Cerebellar nuclear complex (tissue), 1 donor: ENCODE measurements at places on chromosomes 4 and X.

- no peak for DNase-seq
These were observed 365.5 kb upstream of the BOD1L1 start for GRCh38 chr4:13992975-13993520.

GRCh38 chrX:119374736-119375135 lies 24.4 kb upstream of the SLC25A43 start:
- DNase-seq = no peak

DNA sequence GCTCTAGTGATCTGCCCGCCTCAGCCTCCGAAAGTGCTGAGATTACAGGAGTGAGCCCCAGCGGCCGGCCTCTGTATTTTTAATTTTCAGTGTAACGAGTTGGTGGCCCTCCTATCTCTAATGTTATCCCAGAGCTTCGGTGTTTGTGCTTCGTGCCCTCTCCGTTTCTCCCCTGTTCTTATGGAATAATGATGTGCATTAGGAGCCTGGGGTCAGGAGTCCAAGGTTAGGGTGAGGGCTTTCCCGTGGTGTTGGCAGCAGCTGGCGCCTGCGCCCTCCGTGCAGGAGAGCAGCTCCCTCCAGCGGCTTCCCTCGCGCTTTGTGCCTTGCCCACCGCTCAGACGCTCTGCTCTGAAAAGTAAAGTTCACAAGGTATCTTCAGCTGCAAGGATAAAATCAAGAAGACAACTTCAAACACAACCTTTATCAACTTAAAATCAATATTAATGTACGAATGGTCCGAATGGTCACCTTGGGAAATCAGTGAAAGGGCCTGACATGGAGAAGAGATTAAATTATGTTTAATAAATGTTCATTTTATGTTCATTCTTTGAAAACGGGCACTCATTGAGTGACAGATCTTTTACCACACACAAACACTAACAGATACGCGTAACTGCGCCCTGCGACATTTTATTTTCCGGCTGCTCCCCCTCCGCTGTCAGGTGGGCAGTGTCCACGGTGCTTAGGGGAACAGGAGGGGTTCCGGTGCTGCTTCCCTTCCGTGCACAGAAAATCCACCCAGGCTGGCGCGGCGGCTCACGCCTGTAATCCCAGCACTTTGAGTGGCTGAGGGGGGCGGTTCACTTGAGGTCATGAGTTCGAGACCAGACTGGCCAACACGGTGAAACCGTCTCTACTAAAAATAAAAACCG lies 62.4 kb downstream of the TRAPPC11 start:
- DNase-seq = no peak

GRCh38 chr4:184616633-184617551 lies 32.4 kb downstream of the CASP3 start:
- no peak for DNase-seq

DNA sequence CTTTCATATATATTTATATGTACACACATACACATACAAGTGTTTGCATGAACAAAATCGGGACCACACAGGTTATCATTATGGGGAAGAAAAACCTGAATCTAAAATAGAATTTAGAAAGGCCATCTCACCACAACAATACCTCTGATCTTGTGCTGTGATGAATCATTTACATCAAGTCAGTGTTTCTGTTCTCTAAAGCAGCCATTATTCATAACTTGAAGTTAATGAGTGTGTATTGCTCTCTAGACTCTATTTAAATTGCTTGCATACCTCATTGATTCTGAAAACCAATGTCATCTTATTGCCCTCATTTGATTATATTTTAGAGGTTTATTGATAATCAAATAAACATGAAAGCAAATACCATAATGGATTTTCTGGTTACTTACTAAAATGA lies 71.6 kb downstream of the FAM114A1 start:
- DNase-seq = no peak
